ENCODE measurements at places on chromosomes 16 and 17. TPM values are rescaled to one million over a fixed set of nuclear protein-coding genes. Genes with fewer than 3 reads are reported as not detected.

GRCh38 chr17:81090361-81091136 is 55.6 kb downstream of the BAIAP2 start:
- H3K4me1 ChIP-seq, result peaks cover 20% of the 10 kb centered on the region
- no peaks in the 10 kb centered on the region for H3K27me3 ChIP-seq
- no peak for DNase-seq
- H3K4me3 ChIP-seq, result no peak overlapping the region
- no peaks in the 10 kb centered on the region for H3K36me3 ChIP-seq

DNA sequence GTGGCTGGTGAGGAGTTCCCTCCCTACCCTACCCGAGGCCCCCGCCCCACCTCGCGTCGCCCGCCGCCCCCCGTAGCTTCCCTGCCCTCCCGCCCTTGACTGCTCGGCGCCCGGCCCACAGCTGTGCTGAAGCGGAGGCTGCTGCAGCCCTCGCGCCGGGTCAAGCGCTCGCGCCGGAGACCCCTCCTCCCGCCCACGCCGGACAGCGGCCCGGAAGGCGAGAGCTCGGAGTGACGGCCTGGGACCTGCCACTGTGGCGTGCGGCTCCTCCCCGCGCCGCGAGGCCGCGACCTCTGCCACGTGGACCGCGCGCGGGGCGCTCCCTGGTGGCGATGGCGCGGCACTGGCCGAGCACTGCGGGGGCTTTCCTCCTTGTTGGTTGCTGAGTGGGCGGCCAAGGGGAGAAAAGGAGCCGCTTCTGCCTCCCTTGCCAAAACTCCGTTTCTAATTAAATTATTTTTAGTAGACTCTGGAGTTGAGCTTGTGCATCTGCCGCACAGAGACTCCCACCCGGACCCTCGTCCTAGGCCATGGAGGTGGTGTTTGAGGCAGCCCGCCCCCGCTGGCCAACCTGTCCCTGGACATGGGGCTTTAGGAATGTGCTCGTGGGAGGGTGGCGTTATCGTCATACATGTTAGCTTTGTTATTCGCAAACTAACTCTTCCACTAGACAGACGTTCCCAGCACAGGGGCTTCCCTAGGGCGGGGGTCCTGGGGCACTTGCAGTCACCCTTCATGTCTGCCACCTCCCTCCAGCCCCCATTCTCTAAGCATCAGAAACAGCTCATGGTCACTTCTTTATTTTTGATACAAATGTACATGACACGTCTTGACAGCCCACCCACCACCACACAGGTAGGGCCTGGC is 4.4 kb downstream of the TP53I13 start:
- H3K4me1 ChIP-seq, result peaks cover 6% of the 10 kb centered on the region
- peaks cover 1% of the 10 kb centered on the region for H3K36me3 ChIP-seq
- no peak overlapping the region for H3K4me3 ChIP-seq

DNA sequence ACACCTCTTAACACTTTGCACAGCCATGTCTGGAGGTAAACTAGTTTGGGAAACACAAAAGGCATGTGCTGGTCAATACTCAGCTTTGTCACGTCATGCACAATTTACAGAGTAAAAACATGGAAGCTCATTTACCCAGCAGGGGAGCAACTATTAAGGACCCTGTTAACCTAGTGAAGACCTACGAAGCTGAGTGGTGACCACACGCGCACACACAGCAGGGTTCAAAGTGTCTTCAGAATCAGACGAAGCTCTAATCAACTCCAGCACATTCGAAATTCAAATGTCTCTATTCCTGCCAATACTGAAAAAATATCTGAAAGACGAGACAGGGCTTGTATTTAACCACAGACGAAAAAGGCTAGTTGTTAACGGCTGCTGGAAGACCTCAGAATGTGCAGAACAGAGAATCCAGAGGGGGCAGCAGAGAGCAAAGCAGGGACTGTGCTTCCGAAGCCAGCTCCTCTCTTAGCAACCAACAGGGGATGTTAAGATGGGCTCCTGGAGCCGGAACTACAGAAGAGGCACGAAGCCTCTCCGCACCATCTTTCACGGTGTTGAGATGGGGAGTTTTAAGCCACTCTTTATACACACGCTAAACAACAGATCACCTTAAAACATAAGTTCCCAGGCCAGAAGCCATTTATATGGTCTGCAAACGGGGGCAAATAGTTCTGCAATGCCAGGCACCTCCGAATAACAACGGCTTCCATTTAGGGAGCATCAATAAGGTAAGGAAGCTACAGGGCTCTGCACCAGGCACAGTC is 45.7 kb downstream of the CMTM4 start:
- peaks cover 9% of the 10 kb centered on the region for H3K4me1 ChIP-seq
- H3K36me3 ChIP-seq, result no peaks in the 10 kb centered on the region

GRCh38 chr17:46972346-46972745 is 6.7 kb downstream of the RPRML start:
- no peak for DNase-seq
- no peak overlapping the region for H3K27ac ChIP-seq
- no peaks in the 10 kb centered on the region for H3K36me3 ChIP-seq
- no peak overlapping the region for H3K4me3 ChIP-seq
- H3K27me3 ChIP-seq, result no peaks in the 10 kb centered on the region
- no peaks in the 10 kb centered on the region for H3K4me1 ChIP-seq

KRTAP3-1 gene
- not detected for total RNA-seq

NPIPA8 gene
- 18.7 TPM for total RNA-seq
